Suprapubic skin (tissue), 4 donors: ENCODE measurements at places on chromosomes 13 and 19. TPM values are rescaled to one million over a fixed set of nuclear protein-coding genes. Genes with fewer than 3 reads are reported as not detected.

Gene APC2
- total RNA-seq, result not detected

Gene OSCAR
- 1.2 TPM for total RNA-seq

Gene NRTN
- 3.7 TPM for total RNA-seq

Gene LGALS7B
- 4,362 TPM for total RNA-seq

Gene TEX26
- total RNA-seq, result not detected

Gene MUC16
- total RNA-seq, result 0.38 TPM

Gene ZNF266
- 101 TPM for total RNA-seq

Gene NOTCH3
- 240 TPM for total RNA-seq

Gene PEAK3
- total RNA-seq, result 1.4 TPM

Gene TNNT1
- total RNA-seq, result 15.9 TPM

Gene LIM2
- not detected for total RNA-seq

Gene OR4F17
- total RNA-seq, result not detected

Gene CELF5
- total RNA-seq, result 0.87 TPM

Gene ANKLE1
- 0.30 TPM for total RNA-seq

Gene ICAM4
- not detected for total RNA-seq

Gene GSX1
- total RNA-seq, result not detected

Gene GNG7
- total RNA-seq, result 2.1 TPM

Gene PSG2
- total RNA-seq, result not detected

Gene FBXO27
- total RNA-seq, result 27.5 TPM

Gene ZNF468
- total RNA-seq, result 18.0 TPM

Gene NLRP5
- total RNA-seq, result not detected

Gene FLT3
- 0.47 TPM for total RNA-seq

Gene SIGLEC5
- not detected for total RNA-seq

Gene SETDB2
- total RNA-seq, result 14.4 TPM

Gene DNM2
- 322 TPM for total RNA-seq

Gene COG3
- 70.5 TPM for total RNA-seq

Gene FFAR3
- not detected for total RNA-seq

Gene LSM4
- 95.7 TPM for total RNA-seq

Gene CD37
- total RNA-seq, result 2.9 TPM

Gene MATK
- total RNA-seq, result 5.4 TPM

Gene FGF22
- total RNA-seq, result 10.4 TPM

Gene DENND1C
- total RNA-seq, result 2.0 TPM

Gene PRTN3
- not detected for total RNA-seq

Gene PSG1
- not detected for total RNA-seq

Gene TMEM221
- 1.2 TPM for total RNA-seq

Gene MYO16
- total RNA-seq, result 0.24 TPM

Gene ZNF724
- 2.3 TPM for total RNA-seq

Gene TSSK6
- total RNA-seq, result 3.8 TPM

Gene ZNF230
- 11.3 TPM for total RNA-seq
